Substantia nigra (tissue), 51 donors: ENCODE measurements at places on chromosomes 2 and 18.

DNA sequence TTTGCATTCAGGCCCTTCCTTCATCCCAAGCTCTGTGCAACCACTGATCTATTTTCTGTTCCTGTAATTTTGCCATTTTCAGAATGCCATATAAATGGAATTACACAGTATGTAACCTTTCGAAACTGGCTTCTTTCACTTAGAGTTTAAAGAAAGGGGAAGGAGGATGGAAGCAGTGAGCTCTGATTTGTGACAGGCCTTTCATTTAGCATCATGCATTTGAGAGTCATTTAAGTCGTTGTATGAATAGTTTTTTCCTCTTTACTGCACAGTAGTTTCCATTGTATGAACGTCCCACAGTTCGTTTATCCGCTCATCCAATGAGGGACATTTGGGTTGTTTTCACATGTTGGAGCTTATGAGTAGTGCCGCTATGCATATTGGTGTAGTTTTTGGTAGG, 67.0 kb downstream of the LBH start:
- DNase-seq, result no peak

DNA sequence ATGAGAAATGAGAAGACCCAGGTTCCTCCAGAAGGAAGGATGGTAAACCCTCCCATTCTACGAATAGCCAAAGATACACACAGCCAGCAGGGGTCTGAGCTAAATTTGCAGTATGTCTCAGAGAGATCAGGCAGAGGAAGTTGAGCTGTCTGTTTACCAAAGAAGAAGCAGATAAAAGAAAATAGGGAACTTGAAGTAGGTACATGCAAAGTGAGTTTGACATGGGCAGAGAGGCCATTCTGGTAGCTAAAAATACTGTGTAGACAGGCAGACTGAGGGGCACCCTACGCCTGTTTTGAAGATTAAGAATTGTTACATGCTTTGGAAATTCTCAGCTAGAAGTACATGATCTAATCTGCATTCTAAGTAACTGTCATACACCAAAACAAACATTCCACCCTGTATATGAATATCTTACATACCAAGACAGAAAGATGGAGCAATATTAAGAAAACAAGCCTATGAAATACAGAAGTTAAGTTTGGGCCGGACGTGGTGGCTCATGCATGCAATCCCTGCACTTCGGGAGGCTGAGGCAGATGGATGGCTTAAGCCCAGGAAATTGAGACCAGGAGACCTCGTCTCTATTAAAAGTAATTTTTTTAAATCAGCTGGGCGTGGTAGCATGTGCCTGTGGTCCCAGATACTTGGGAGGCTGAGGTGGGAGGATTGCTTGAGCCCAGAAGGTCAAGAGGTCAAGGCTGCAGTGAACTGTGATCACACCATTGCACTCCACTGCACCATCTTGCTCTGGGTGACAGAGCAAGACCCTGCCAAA, 157.9 kb downstream of the ANKRD44 start:
- peak; percentile 15 for DNase-seq

DNA sequence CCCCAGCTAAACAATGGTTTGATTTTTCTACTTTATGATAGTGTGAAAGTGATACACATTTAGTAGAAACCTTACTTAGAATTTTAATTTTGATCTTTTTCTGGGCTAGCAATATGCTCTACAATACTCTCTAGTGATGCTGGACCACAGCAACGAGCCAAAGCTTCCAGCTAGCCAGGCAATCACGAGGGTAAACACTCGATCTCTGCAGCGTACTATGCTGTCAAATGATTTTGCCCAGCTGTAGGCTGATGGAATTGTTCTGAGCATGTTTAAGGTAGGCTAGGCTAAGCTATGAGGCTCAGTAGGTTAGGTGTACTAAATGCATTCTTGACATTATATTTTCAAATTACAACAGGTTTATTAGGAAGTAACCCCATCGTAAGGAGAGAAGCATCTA, 207.5 kb downstream of the LRRTM4 start:
- DNase-seq, result no peak

DNA sequence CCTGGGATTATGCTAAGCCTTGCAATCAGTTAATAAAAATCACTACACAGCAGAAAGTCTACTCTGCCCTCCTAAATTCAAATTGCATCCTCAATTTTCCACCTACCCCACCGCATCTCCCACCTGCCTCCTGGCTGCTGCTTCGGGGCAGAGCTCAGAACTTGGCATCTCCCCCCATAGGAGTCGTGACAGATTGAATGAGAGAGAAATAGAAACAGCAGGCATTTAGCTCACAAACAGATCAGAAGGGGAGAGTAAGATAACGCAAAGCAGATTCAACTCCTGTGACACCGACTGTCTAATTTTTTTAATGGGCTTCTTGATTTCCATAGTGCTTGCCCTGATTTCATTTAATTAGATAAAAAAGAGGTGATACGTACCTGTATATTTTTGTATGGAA, 24.7 kb upstream of the LRRC30 start:
- no peak for DNase-seq

DNA sequence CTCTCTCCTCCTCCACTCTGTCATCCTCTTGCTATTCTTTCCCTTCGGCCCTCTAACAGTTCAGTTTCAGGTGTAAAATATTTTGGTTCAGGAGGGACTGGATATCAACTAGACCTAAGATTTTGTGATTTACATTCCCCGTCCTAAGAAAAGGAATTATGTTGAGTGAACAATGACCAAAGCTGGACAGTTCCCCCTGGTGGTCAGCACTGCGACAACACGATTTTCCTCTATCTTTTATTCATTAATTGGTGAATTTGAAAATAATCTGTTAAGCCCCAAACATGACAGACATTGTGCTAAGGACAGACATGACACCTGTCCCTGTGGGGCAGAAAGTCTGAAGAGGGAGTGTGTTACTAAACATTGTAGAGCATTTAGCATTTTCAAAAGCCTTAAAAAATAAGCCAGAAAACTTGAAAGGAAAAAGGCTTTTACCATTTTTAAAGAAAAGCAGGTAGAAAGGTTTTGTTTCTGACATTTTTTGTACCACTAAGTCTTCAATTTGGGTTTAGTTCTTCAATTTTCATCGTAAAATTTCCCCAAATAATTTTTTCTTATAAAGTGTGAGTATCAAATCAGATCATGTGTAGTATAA, 28.4 kb upstream of the GTF2A1L start:
- DNase-seq, result no peak

- DNase-seq, result no peak
Measured at GRCh38 chr2:183214680-183215079, 90.4 kb downstream of the NUP35 start.

DNA sequence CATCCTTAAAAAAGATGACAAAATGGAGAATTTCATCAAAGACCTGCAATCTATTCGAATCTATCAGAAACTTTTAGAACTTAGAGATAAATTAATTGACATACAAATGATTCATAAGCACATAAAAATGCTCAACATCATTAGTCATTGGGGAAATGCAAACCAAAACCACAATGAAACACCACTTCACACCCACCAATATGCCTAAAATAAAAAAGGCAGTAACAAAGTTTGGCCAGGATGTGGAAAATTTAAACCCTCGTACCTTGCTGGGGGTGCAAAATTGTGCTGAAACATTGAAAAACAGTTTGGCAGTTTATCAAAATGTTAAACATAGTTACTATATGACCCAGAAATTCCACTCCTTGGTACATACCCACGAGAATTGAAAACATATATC, 11.5 kb upstream of the EIF2AK3 start:
- no peak for DNase-seq

DNA sequence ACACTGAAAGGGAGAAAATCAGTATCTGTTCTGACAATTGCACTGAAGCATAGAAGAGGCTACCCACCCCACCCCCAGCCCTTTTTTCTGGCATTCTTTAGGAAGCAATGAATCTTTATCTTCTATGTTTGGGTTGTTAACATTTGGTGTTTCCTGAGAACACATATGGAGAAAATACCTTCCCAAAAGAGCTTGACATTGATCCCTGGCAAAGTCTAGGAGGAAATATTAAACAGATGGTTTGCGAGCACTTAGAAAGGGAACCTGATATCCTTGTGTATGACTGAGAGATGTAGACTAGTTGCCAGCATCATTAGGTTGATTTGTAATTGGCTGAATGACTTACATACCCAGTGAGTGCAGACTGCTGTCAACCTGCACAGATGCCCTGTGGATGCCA, 42.9 kb downstream of the DOK1 start:
- no peak for DNase-seq

- DNase-seq, result no peak
Measured at GRCh38 chr2:41782306-41783158, 265.3 kb upstream of the PKDCC start.

DNA sequence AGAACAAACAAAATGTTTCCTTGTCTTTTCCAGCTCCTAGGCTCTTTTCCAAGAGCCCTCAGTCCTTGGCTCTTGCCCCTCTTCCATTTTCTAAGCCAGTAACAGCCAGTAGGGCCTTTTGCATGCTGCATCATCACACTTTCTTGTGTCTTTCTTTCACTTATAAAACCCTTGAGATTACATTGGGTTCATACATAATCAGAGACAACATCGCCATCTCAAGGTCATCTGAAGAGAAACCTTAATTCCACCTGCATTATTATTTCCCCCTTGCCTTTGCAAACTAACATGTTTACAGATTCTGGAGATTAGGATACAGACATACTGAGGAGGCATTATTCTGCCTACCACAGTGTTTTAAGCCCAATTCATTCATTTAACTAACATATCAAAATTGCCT, 697.3 kb downstream of the TRIB2 start:
- no peak for DNase-seq

GRCh38 chr18:48548011-48548771, 9.4 kb downstream of the CTIF start:
- DNase-seq, result no peak

DNA sequence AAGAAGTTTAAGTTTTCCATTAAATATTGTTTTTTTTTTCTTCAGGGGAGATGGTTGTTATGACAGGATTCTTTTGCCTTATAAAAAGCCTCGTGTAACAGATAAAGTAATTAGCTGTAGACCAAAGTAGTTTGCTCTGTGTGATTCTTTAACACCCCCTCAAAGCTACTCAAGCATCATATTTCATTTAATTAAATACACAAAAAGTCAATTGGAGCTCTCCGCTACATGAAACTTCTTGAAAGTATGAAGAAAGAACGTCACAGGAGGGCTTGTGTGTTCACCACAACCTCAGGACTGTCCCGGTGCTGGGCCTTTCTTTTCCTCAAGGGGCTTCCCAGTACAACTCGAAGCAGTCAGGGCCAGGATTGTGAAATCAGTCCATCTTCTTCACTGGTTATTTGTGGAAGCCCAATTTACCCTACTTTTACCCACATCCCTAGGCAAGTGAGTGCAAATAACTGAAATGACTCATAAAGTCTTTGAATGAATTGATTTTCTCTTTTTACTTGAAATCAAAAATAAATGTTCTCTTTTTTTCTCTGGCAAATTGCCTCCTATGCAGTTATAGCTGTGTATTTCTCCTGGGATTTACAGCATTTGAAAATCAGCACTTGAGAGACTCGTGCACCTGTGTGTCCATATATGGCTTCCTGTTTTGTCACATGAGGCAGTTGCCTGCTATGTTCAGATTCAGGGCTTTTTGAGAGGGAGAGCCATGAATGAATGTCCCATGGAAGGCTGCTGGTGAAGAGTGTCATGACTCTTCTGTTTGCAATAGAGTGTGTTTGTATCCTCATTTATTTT, 48.6 kb downstream of the LINC00305 start:
- DNase-seq, result no peak

GRCh38 chr2:137670111-137670510, 294.2 kb upstream of the HNMT start:
- no peak for DNase-seq

DNA sequence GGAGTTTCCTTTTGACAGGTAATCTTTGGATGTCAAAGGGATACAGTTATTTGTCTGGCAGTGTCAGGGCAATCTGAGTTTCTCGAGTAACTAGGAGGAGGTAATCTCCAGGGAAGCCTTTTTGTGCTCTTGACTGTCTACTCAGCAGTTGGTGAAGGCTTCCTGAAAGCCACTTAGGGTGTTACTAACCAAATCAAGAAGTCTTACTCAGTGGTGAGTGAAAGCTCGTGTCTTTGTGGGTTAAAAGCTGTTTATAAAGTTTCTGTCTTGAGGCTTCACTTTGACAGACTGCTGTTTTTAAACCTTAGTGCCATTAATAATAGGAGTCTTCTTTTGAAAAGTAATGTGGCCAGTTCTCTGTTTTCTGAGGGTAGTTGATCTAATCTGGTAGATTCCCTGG, 1.7 kb downstream of the THSD7B start:
- no peak for DNase-seq

GRCh38 chr18:22974001-22974400, 40.9 kb downstream of the RBBP8 start:
- DNase-seq, result no peak

DNA sequence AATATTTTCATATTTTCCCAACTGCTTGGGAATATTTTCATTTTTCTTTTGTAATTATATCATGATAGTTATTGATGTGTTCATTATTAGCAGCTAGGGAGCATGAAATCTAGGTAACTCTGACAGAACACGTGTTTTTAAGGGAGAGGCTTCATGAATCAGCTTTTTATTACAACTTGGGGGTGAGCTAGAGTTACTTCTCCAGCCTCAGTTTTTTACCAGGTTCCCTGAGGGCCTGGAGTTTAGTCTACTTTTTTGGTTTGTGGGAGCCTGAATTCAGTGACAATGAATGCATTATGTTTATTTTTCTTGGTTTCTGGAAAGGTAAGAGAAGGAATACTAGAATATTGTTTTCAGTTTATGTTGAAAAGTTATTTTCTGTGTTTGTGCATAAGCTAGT, 18.0 kb downstream of the NAB1 start:
- DNase-seq, result no peak

DNA sequence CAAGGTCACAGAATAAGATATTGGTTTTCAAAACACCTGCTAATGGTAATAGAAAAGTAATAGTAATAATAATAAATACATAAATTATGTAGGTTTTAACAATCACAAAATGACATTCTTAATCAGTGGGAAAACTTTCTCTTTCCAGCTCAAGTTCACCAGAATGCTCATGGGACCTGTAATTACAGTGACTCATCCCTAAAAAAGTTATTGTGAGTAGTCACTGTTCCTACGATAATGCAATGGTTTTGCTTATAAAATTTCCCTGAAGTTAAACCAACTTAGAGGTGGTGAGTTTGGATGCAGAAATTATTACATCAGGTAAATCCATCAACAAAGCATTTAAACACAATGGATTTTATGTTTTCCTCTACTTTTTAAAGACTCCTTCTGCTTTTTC, 502.3 kb downstream of the PID1 start:
- DNase-seq, result no peak

GRCh38 chr2:27712522-27712921, 48.8 kb downstream of the SLC4A1AP start:
- no peak for DNase-seq

DNA sequence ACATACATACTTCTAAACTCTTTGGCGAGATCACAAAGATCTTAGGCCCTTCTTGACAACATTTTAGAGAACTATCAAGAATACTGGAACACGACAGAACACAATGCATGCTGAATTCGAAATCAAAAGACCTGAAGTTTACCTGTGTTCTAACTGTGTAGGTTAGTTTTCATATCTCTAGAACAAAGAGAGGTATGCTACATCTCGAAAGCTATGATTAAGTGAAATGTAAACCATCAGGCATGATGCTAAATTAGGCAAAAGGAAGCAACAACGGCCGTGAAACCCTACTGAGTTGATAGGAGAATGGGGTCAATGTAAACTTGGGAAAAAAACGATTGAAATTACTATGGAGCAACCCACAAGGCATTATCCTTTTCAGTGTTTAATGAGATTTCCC, 43.7 kb downstream of the IKZF2 start:
- DNase-seq, result no peak
